ENCODE measurements at places on chromosomes 3 and 15.

DNA sequence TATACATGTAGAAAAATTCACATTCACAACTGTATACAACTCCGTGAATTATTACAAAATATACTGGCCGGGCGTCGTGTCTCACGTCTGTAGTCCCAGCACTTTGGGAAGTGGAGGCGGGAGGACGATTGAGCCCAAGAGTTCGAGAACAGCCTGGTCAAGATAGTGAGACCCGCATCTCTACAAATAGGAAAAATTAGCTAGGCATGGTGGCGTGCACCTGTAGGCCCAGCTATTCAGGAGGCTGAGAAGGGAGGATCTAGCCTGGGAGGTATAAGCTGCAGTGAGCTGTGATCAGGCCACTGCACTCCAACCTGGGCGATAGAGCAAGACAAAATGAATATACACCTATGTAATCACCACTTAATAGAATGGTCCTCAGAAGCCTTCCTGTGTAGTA lies 1.3 kb downstream of the RAD51 start:
- DNase-seq = no peak

GRCh38 chr3:189833996-189834395 lies 202.8 kb downstream of the TP63 start:
- DNase-seq = no peak

DNA sequence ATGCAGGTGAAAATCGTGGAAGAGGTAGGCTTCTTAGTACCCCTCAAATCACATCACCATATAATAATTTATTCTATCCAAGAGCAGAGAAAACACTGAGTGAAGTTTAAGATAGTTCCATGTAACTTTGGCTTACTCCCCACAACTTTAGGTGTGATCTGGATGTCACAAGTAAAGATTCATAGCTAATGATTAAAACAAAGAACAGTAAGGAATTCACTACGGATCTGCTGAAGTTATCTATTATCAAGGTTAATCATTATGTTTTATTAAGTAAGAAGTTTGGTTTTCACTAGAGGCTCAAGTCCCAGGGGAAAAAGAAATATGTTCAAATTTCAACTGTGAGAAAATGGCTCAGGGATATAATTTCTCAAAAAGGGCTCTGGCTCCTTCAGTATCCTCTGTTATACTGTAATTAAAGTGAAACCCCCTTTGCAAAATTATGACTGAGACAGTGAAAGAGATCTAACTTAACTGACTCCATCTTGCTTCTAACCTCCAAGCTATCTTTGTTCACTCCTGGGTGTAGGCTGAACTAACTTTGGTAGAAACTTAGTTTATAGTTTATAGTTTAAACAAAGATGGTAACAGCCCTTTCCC lies 17.1 kb downstream of the CD80 start:
- no peak for DNase-seq

DNA sequence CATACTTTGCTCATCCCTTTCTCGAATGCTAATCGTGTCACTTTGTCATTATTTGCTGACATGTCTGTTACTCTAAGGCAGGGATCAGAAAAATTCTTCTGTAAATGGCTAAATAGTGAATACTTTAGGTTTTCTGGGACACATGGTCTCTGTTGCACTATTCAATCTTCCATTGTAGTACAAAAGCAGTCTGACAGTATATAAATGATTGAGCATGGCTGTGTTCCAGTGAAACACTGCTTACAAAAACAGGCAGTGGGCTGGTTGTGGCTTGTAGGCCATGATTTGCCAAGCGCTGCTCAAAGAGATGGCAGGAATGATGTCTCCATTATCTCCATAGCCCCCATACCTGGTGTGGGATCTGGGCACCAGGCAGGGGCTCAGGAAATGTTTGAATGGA lies 45.6 kb downstream of the TMEM266 start:
- no peak for DNase-seq

DNA sequence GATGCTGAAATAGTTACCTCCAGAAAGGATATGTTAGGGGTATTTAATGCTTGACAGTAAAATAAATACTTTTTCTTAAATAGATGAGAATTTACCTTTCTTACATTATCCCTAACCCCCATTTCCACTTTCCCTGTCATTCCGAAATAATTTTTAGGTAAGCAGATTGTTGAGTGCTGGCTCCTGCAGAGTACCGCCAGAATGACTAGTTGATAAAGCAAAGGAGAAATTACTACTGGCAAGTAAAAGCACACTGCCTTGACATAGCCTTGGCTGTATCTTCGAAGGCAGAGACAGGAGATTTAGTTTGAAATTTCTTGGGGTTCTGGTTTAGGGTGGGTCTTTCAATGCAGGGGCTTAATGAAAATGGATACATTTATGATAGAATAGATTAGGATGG lies 40.8 kb downstream of the LRRC49 start:
- DNase-seq = no peak

DNA sequence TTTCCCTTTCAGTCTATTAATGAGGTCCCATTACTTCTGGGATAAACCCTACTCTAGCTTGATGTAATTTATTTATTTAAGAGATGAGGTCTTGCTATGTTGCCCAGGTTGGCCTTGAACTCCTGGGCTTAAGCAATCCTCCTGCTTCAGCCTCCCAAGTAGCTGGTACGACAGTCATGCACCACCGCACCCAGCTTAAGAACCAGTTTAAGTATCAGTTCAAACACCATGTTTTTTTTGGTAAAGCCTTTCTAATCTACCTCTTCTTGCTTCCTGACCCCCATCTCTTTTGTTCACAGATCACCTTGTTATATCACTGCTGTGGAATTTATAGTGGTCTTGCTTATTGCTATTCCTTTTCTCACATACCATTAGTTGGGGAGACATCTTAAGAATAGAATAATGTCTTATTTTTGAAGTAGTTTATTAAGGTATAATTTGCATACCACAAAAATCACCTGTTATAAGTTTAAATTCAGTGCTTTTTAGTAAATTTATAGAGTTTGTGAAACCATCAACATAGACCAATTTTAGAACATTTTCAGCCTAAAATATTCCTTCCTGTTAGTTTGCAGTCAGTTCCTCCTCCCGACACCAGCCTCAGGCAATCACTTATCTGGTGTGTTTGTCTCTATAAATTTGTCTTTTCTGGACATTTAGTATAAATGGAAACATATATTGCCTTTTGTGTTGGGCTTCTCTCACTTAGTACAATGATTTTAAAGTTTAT lies 257.9 kb downstream of the PDCD6IP start:
- no peak for DNase-seq

GRCh38 chr15:85886309-85886811 lies 91.6 kb upstream of the KLHL25 start:
- DNase-seq = no peak

DNA sequence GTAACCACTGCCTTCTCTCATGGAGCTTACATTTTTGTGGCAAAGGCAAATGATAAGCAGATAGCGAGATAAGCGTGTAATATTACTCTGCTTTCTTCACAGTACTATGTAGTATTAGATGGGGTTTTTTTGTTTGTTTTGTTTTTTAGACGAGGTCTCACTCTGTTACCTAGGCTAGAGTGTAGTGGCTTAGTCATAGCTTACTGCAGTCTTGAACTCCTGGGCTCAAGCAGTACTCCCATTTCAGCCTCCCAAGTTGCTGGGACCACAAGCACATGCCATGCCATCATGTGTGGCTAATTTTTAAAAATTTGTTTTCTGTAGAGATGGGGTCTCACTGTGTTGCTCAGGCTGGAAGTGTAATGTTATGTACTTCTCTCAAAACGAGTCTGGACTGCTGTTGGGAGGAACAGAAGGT lies 22.9 kb downstream of the MBNL1 start:
- no peak for DNase-seq

DNA sequence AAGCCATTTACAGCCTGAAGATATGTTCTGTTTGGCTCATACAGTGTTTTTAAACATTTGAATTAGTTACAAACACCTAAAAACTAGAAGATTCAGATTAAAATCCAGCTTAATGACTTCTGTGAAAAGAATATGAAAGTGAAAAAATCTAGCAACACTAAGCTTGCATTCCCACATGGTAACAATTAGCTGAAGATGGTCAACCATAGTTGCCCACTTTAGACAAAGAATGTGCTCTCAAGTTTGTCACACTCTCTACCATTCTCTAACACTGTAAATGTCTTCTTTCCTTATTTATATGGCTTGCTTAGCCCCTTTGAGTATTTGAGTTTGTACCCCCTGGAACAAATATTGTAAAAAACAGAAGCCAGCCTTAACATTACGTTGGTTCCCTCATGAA lies 32.7 kb downstream of the HDGFL3 start:
- DNase-seq = no peak

DNA sequence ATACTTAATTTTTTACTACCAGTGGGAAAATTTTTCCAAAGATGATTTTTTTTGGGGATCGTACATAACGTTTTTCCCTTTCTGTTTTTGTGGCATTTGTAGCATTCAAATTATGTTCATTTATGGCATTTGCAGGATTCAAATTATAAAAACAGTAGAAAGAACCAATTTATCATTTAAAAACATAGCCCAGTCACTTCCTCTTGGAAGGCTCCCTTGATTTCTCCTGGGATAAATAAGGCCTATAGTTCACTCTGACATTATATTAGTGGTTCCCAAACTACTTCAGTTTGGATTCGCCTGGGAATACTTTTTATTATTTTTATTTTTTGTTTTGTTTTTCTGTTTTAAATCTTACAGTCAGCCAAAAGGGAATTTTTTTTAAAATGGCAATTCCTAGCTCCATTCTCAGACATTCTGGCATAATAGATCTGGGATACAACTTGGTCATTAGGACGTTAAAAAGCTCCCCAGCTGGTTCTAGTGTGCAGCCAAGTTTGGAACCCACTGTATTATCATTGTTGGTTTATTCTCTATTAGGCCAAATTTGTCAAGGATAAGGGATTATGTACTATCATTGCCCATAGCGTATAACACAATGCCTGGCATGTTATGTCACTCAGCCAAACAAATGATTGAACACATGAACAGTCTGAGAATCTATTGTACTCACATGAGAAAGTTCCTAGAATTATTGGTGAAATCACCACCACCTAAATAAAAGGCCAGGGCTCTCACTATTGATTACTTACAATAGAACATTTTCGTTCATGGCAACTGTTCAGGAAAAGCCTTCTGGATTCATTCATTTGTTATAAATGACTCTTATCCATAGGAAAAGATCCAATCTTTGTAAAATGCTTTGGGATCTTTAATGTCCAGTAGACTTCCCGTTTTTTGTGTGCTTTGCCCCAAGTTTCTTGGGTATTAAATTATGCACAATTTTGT lies 28.9 kb downstream of the RARB start:
- no peak for DNase-seq

- no peak for DNase-seq
Measured at GRCh38 chr3:127796045-127796830, 26.1 kb downstream of the MGLL start.

DNA sequence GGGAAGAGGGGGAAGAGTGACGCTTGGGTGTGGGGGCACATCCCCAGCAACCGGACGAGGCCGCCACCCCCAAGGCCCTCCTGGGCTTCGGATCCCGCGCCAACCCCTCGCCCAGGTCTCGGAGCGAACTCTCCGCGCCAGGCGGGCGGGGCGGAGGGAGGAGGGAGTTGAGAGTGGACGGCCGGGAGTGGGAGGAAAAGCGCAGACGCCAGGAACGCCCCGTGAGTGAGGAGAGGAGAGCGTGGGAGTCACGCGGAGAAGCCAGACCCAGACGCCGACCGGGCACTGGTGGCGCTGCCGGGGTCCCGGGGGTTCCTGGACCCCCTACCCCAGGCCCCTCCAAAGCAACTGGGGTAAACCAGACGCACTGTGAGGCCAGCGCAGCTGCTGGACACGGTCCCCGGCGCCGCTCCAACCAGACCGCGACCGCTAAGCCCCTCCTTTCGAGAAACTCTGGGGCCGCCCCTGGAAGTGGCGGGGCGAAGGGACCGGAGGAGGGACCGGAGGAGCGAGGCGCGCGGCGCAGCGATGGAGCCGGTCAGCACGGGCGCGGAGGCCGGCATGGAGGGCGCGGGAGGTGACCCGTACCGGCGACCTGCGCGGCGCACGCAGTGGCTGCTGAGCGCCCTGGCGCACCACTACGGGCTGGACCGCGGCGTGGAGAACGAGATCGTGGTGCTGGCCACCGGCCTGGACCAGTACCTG lies at the start of gene EFCC1:
EFCC1 (plus strand) TSS at position 204 of the 705 bp plus-strand sequence; CDS start at position 529, 325 bp downstream.
- no peak for DNase-seq

GRCh38 chr15:35698331-35698730 lies 152.4 kb upstream of the DPH6 start:
- no peak for DNase-seq

GRCh38 chr3:13556207-13556606 lies 7.3 kb downstream of the FBLN2 start:
- no peak for DNase-seq

DNA sequence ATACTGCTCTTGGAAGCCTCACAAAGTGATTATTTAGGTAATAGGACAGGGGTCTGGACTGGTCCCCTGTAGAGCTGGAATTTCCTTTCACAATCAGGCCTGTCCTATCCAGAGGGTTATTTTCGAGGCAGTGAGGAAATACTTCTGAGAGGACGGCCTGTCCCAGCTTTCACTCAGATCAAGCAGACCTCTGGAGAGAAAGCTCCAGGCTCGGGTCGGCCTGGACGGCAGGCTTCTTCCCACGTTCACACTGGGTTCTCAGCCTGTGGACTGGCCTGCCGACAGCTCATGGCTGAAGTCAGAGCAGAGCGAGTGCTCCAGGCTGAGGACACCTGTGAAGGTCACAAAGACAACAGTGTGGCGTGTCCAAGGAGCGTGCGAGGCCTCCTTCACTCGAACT lies 405.3 kb downstream of the VPS13C start:
- no peak for DNase-seq

GRCh38 chr15:60417112-60417511 lies 19.3 kb upstream of the ANXA2 start:
- DNase-seq = no peak

DNA sequence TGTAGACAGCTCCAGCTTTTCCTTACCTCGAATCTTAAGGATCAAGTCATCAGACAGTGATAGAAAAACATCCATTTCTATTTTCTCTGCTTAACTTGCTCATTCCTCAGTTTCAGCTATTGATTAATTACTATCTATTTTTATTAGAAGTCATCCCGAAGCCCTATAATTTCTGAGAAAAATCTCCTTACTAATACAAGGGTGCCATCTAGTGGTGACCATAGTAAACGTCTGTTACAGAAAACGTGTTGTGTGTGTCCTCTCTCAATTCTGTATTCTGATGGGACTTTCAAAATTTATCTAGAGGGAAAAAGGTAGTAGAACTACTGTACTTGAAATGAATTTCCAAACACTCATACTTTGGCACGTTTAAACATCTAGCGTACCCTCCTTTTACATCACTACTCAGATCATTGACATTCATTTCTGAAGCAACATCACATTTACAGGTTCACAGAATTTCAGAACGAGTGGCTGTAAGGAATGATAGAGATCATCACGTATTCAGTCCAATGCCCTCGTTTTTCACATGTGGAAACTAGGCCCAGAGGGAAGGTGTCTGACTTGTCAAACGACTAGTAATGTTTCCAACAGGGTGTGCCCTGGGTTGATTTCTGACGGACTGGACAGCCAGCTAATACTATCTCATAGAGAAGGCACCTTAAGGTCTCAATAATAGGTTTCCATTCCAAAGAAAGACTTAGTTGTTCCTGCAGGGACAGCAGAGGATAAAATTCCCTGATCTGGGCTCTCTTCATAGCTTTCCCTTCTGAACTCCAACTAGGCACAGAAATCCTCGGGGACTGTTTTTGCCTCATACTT lies 25.6 kb downstream of the HACD2 start:
- no peak for DNase-seq

GRCh38 chr3:48738926-48739616 lies 22.1 kb upstream of the IP6K2 start:
- no peak for DNase-seq
